Vagina (tissue), 2 donors: ENCODE measurements at places on chromosomes 16 and 17.

GRCh38 chr17:65523853-65524664 lies 37.4 kb downstream of the AXIN2 start:
- no peak for DNase-seq

DNA sequence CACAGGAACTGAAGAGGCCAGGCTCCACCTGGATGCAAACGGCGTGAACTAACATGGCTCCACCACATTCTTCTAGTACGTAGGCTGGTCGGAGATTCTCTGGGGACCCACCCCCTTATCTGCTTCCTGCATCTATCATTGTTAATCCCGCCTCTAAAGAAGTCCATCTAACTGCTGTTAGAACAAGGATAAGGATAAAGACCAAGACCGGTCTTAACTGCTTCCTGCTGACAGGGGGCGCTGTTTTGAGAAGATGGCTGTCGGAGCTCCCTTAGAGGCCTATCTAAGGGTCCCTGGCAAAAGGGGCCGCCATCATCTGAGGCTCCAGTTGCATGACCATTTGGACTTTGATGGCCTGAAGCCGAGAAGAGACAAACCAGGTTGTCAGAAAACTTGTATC lies 25.8 kb upstream of the TNFSF12 start:
- DNase-seq: no peak

- DNase-seq: no peak
Observed at GRCh38 chr17:43465049-43465448, 18.7 kb upstream of the DHX8 start.

DNA sequence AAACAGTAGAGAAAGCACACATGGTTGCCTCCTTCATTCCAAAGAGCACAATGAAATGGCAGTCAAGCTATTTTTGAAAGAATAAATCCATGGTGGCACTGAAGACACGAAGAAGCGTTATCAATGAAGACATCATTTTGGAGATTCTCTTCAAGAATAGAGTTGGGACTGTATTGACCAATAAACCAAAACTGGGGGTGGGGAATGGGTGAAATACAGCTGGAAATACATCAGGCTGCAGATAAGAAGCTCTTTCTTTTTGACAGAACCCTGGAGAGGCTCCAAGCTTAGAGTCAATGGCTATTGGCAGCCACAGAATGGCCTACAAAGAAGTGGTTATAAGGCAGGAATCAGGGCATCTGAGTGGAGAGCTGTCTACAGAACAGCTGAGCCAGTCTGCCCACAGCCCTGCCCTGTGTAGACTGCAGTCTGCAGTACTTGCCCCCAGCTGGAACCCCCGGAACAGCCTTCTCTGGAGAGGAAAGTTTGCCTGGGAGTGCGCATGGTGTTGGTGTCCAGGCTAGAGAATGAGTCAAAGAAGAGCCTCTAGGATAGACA lies 100.4 kb downstream of the STX8 start:
- no peak for DNase-seq

DNA sequence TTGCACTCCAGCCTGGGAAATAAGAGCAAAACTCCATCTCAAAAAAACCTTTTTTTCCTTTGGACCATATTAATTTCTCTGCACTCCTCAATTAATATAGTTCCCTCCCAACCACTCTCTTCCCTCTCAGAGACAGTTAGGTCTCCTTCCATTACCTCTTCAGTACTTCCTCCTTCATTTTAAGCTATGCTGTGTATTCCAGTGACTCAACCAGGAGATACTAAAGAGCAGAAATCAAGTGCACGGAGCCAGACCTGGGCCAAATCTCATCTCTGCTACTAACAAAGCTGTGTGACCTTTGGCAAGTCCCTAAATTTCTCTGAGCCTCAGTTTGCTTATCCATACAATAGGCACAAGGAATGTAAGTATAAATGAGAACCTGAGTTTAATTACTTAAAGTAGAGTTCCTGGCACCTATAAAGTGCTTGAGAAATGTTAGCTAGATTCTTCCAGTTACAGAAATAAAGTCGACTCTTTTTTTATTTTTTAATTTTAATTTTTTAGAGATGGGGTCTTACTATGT lies 8.5 kb downstream of the PECAM1 start:
- DNase-seq: no peak

DNA sequence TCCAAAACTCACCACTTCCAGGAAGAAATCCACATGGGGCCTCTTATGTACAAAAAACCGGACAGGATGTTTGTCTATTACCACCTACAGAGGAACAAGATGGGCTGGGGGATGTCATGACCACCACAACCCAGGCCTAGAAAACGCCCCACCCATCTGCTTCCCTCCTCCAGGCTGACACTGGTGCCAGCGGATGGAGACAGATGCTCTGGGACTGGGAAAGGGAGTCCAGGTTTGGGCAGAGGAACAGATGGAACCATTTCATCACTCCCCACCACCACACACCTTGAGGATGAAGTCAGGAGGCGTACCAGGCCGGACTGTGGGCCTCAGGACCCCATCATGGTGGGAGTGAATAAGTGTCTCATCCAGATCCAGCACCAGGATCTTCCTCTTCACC lies 4.5 kb upstream of the GABARAP start:
- DNase-seq: no peak

DNA sequence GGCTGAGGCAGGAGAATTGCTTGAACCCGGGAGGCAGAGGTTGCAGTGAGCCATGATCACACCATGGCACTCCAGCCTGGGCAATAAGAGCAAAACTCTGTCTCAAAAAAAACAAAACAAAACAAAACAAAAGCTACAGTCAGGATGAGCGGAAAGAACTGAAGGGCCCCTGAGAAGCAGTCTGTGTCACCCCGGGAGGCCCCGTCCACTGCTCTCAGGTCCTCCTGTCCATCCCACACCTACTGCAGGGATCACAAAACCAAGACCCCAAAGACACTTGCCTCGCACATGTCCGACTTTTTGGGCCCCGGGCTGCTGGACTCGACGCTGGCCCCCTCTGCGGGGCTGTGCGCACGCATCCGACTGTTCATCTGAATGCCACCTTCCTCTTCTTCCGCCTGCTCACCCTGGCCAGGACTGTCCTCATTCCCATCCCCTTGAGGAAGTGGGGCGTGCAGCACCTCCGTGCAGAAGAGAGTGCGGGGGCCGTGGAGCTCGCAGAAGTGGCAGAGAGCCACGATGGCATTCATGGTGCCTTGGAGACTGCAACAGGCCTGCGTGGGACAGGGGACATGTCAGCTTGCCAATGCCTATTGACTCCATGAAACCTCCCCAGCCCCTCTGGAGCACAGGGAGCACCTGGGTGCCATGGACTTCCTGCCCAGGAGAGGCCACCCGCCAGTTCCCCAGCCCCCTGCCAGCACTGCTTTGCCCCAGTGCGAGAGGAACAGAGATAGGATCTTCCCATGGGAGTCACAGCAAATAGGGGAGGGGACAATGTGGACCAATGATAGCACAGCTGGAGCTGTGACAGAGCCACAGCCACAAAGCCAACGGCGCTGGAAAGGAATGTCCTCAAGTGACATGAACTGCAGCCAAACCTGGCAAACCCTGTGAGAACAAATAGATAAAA lies 9.1 kb downstream of the FLCN start:
- DNase-seq: no peak

DNA sequence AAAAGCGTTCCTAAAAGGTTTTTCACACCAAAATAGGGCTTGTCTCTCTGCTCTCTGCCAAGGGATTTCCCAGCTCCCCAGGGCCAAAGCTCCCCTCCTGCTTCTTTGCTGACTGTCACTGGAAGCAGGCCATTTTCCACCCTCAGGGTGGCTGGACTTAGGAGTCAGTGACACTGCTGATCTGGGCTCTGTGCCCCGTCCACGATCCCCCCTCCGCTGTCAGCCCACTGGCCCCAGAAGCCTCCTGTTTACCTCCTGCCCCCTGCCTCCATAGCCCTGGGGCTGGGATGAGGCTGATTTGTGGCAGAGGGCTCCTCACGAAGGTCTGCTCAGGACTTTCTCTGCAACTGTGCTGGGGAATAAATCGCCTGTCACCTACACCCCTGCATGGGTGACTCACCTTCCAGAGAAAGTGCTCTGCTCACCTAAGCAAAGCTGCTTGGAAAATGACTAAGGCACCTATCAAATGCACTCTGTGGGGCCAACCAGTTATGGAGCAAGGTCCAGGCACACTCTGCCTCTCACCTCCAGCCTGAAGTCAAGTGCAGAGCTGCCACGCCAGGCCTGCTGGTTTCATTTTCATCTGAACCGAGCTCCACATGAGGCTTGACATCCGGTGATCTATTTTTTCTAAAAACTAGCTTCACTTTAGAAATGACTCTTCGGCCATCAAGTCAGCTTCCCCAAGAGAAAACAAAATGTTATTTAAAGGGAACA lies 4.9 kb downstream of the MAP3K14 start:
- DNase-seq: no peak

- DNase-seq: peak; percentile 69
Observed at GRCh38 chr16:82456683-82457082, 170.1 kb upstream of the CDH13 start.
